Bone marrow (tissue), 2 donors: ENCODE measurements at places on chromosomes 12 and 14.

GRCh38 chr12:132467511-132467910 lies 22.4 kb upstream of the FBRSL1 start:
- no peak for DNase-seq

DNA sequence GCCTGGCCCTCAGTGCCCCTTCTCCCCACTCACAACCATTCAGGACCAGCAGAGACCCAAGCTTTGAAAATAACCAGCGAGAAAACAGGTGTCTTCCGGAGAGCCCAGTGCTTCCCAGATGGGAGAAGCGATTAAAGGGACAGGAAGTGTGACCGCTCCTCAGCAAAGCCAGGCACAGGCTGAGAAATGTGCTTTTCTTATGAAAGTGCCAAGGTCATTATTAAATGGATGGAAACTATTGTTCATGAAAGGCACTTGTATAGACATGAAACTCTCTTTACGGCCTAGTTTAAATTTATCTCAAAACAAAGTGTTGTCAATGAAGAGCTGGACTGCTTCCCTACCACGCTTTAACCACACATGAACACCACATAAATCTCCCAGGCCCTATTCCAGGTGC lies 210.4 kb downstream of the SPTSSA start:
- no peak for DNase-seq

- peak; percentile 98 for DNase-seq
These were observed at the start of gene ARHGDIB for GRCh38 chr12:14961466-14962152. Gene ARHGDIB (minus strand): TSS chr12:14961601. CDS start chr12:14950712, 10,889 bp downstream.

- no peak for DNase-seq
These were observed 5.5 kb upstream of the TMEM132D start for GRCh38 chr12:129909051-129910020.

GRCh38 chr14:29262979-29263378 lies 496.4 kb downstream of the FOXG1 start:
- DNase-seq: no peak

- no peak for DNase-seq
These were observed 29.4 kb downstream of the ACAD10 start for GRCh38 chr12:111715279-111715678.

- DNase-seq: no peak
These were observed at the start of gene RILPL1 for GRCh38 chr12:123533672-123534643. Gene RILPL1 (minus strand): TSS chr12:123533719. CDS start chr12:123533482, 237 bp downstream.

DNA sequence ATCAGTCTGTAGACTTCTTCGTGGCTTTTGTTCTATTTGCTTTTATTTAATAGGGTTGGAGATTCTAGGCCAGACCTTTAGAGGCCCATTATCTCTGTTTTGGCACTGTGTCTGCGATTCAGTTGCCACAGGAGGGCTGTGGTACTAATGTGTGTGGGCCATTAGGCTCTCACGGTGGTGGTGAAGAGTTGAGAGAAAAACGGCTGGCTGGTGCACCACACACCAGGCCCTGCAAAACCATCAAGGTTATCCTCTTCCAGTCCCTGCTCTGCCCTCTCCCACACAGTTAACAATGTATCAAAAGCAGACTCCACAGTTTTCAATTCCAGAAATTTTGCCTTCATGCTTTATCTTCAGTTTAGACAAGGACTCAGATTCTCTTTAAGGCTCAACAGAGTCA lies 97.7 kb downstream of the MYF5 start:
- DNase-seq: no peak

DNA sequence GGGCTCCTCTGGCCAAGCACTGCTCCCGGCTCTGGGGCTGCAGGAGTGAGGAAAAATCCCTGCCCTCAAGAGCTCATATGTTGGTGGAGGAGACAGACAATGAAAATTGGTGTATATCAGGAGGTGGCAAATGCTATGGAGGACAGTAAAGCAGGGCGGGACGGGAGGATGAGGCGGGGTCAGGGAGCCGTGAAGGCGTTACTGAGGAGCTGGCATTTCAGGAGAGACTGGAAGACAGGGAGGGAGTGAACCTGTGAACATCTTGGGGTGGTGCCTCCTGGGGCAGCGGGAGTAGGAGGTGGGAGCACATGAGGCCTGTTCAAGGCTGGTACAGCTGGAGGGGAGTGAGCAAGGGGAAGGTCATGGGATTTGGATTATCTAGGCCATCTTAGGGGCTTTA lies 26.6 kb downstream of the TSPAN9 start:
- no peak for DNase-seq

DNA sequence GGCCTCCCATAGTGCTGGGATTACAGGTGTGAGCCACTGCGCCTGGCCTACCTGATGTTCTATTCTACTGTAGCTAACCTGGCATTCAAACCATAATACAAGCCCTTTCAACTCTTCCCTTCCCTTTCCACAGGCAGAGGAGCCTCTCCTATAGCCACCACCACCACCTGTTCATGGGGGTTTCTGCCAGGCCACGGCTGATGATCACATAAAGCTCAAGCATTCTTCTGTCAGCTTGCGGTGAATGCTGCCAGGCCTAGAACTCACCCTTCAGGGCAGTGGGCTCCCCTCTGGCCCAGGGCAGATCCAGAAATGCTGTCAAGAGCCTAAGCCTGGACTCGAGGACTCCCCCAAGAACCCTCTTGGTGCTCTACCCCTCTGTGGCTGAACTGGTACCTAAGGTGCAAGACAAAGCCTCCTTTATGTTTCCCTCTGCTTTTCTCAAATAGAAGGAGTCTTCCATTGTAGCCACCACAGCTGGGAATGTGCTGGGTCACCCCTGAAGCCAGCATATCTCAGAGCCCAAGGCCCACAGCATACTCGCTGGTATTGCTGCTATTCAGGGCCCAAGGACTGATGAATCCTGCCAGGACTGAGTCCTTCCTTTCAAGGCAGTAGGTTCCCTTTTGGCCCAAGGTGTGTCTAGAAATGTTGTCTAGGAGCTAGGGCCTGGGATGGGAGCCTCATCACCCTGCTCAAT lies 3.4 kb upstream of the DLGAP5 start:
- DNase-seq: no peak

GRCh38 chr12:122079033-122079531 lies 526 bp downstream of the MLXIP start:
- no peak for DNase-seq

DNA sequence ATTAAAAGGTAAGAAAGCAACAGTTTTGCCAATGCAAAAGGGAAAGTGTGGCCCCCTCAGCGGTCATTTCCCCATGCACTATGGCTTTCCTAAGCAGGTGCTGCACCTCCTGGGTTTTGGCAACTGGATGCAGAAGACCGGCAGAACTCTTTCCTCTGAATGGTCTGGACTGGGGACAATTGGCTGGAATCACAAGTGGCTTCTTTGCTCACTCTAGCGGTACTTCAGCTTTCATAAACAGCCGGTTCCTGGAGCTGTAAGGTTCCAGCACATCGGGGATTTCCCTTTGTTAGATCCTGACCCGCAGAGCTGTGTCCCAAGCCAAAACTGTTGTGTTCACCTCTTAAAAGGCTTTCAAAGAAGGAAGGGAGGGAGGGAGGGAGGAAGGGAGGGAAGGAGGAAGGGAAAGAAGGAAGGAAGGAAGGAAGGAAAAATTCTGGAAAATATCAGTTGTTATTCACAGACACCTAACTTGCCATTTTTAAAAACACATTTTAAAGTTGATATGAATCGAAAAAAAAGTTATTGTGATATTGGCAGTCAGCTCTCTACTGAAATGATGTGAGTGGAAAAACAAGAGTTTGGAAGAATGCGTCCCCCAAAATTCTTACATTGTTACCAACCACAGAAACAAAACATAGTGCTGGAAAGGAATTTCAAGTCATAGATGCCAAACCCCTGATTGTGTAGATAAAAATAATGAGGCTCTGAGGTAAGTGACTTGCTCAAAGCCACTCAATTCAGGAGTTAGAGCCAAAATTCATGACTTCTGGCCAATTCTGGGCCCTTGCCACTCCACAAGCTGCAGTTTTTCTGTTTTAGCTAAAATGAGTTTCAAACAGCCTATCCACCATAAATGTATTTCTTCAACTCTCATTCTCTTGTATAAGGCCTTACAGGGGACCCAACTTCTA lies 220.6 kb upstream of the HMGA2 start:
- DNase-seq: no peak

GRCh38 chr14:97266653-97267052 lies 469.5 kb downstream of the VRK1 start:
- no peak for DNase-seq

- DNase-seq: no peak
These were observed 121.9 kb upstream of the ATF1 start for GRCh38 chr12:50642035-50642451.

- DNase-seq: no peak
These were observed 13.1 kb upstream of the CARMIL3 start for GRCh38 chr14:24038686-24039085.

GRCh38 chr12:66352197-66352596 lies 49.9 kb downstream of the HELB start:
- DNase-seq: no peak

- DNase-seq: no peak
These were observed 2.2 kb downstream of the BLOC1S1 start for GRCh38 chr12:55718015-55718414.

DNA sequence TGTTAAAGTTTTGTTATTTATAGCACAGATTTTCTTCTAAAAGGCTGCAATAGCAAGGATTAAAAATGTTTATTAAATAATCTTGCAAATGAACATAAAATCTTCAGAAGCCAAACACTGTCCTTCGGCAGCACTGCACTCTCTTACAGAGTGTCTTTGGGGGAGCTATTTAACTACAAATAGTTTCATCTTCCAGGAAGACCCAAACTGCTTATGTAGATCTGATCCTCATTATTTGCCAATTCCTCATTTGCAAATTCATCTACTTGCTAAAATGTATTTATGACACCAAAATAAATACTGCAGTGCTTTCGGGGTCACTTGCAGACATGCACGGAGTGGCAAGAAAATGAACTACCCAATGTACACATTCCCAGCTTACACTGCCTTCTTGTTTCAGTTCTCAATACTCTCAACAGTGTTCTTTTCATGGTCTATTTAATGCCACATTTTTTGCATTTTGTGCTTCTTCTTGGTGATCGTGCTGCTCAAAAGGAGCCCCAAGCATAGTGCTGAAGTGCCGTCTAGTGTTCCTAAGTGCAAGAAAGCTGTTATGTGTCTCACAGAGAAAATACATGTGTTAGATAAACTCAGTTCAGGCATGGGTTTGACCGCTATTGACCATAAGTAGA lies 128.1 kb downstream of the PRKD1 start:
- DNase-seq: no peak

DNA sequence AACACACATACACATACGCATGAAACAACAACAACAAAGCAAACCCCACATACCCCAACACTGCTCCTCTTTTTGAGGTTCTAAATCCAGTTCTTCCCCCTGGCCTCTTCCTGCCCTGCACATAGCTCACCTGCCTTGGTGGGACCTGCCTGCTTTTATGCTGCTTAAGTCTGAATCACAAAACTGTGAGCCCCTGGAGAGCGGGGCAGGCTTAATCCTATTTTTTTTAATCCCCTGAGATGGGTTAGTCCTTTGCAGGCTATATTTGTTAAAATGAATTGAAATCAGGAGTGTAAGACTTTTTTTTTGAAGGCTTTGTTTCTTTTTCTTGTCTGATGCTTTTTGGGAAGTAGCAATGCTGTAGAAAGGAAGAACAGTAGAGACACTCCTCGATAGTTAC lies 84.6 kb upstream of the MAX start:
- no peak for DNase-seq

DNA sequence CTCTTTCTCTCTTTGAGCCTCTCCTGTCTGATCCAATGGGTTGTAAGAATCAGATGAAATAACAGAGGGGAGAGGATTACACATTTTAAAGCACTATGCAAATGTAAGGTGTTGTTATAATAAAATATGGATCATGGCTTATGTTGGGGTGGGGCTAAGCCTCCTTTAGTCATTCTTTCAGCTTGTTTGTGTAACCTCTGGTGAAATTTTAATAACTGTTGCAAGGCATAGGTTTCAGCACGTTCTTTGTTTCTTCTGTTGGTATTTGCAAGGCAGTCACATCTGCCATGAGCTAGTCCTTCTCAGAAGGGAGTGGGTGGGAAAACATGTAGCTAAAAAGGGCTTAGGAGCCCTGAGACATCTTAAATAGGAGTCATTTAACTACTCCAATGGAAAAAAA lies 74.8 kb upstream of the FRMD6 start:
- DNase-seq: no peak

DNA sequence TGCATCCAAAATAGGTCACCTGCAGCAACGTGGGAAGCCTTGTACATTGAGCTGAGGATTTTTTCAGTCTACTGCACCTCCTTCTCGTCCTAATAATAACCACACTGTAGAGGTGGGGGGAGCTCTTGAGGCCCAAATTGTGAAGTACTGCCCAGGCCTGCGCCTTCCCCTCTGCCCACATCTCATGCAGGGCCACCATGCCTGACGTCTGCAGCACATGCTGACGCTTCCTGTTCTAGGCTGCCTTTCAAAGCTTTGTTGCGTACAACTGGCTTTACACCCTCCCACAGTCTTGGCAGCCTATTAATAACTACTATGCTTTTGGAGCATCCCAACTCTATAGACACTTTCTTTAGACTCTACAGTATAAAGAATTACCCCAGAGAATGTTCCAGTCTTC lies 26.5 kb upstream of the TTC7B start:
- no peak for DNase-seq
